ENCODE measurements at places on chromosomes 3 and 15.

GRCh38 chr3:71857956-71858355 is 73.0 kb upstream of the PROK2 start:
- DNase-seq = no peak

- DNase-seq = no peak
Measured at GRCh38 chr15:92670621-92671020, 15.0 kb upstream of the FAM174B start.

DNA sequence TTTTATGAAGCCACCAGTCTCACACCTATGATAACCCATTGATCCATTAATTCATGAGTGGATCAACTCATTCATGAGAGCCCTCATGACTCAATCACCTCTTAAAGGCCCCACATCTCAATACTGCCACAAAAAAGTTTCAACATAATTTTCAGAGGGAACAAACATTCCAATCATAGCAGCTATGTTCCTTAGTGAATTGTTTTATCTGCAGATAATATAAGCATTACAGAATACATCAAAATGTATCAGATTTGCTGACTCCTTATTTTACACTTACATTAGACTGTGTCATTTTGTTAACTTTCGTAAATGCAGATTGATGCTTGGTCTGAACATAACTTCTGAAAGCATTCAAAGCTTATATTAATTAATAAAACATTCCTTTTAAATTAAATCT is 155.3 kb upstream of the MBNL1 start:
- no peak for DNase-seq

DNA sequence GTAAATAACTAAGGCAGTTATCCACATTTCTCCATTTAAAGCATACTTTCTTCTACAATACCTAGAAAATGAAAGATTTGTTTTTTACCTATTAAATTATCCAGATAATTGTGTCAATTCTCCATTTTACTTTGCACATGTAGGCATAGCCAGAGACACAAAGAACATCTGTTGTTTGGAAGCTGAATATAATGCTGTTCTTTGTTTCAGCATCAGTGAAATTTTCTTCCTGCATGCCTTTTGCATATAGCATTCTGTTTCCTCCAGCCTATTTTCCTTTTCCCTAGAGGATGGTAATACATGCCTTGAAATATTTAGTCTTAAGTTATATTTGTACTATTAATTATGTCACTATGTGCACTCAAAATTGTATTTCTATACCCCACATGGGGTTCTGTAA is 233.7 kb downstream of the CNTN6 start:
- DNase-seq = no peak

- no peak for DNase-seq
Measured at GRCh38 chr3:176587089-176587488, 610.2 kb downstream of the TBL1XR1 start.

DNA sequence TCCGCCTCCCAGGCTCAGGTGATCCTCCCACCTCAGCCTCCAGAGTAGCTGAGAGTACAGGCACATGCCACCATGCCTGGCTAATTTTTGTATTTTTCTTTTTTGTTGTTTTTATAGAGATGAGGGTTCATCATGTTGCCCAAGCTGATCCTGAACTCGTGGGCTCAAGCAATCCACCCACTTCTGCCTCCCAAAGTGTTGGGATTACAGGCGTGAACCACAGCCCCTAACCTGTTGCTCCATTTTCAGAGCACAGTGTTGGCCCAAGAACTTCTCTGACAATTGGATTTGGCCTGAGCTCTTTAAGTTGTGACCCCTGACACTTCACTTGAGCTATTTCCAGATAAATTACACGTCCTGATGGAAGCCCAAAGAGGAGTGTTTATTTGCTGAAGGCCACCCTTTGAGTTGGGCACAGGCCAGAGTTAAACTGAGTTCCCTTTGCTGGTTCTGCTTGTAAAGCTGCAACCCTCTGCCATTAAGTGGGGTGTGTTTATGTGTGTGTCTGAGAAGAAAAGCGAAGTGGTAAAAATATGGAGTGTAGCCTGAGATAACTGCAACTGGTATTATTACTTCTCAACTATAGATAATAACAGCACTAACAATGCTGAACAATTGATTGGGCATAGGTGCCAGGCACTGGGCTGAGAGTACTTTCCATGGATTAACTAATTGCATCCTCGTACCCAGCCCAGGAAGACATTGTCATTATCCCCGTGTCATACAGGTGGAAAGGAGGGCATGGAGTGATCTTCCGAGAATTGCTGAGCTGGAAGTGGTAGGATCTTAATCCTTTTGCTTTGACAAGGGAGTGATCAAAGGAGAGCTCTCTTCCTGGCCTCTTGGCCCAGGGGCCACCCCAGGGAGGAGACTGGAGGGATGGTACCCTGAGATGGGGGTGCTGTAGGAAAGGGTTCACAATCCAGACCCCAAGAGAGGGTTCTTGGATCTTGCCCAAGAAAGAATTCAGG is 91.5 kb upstream of the PROK2 start:
- no peak for DNase-seq

All from memory B cell (primary cell).